ENCODE measurements at places on chromosomes 6 and 20.

- DNase-seq, result no peak
Measured at GRCh38 chr6:20789162-20789561, 254.9 kb downstream of the CDKAL1 start.

GRCh38 chr6:93218096-93218495 lies 201.3 kb downstream of the EPHA7 start:
- no peak for DNase-seq

DNA sequence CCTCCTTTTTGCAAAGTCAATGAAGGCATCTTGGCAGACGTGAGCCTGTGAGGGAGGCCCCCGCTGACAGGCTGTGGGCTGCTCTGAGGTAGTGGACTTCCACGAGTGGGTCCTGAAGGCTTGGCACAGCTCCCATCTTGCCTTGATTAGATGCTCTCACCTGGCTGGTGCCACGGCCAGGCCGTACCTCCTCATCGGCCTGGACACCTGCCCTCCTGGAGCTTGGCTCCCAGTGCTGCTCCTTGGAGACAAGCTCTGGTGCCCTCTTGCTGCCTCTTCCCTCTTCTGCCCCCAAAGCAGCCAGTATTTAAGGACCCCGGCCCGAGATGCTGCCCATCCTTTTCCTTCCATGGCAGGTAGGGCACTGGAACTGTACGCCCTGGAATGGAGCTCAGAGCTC lies 93.5 kb downstream of the ERMARD start:
- no peak for DNase-seq

DNA sequence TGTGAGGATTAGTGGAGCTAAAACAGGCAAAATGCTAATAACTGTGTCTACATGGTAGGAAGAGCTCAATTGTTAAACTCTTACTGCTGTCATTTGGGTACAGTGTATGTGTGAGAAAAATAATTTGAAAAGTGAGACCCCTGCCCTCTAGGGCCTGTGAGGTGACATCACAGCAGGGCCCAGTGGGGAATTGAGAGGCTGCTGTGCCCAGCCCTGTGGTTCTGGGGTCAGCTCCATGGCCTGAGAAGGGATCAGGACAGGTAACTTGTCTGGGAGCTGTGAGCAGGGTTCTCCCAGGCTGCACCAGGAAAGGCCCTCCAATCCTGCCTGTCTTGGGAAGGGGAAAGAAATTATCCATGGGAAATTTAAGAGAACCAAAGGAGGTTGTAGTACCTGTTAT lies 1.3 kb downstream of the SIRPB1 start:
- no peak for DNase-seq

- no peak for DNase-seq
Measured at GRCh38 chr20:38117635-38118034, 47.4 kb downstream of the TGM2 start.

GRCh38 chr20:25237610-25238318 lies 10.1 kb upstream of the PYGB start:
- no peak for DNase-seq

DNA sequence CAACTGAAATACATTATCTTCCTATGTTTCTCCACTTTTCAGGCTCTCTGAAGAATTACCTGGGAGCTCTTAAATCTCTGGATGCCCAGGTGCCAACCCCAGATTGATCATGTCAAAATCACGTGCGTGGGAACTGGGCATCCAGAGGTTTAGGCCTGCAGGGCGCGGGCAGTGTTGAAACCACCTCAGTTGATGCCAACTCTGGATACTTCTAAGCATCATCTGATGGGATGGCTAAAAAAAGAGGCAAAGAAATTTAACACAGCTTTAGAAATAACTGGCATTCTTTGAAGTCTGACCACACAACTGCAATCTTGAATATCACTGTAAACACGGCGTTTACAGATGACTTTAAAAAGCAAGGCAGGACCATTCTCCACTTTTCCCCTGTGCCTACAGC lies 41.9 kb downstream of the PTGIS start:
- no peak for DNase-seq

DNA sequence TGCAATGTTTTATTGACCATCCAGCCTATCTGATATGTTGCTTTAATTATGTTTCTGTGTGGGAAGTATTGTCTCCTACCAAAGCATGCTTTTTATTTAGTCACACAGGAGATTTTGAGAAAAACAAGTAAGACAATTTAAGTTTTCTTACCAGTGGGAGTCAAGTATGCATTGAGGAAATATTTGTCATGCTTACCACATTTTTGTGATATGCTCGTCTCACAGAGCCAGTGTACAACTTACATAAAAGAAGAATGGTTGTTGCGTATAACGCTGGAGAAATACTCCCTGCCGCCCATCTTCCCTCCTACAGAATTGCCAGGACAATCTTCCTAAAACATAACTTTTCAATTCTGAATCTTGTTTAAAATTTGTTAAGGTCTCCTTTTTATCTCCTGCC lies 37.1 kb upstream of the FILIP1 start:
- DNase-seq, result no peak

DNA sequence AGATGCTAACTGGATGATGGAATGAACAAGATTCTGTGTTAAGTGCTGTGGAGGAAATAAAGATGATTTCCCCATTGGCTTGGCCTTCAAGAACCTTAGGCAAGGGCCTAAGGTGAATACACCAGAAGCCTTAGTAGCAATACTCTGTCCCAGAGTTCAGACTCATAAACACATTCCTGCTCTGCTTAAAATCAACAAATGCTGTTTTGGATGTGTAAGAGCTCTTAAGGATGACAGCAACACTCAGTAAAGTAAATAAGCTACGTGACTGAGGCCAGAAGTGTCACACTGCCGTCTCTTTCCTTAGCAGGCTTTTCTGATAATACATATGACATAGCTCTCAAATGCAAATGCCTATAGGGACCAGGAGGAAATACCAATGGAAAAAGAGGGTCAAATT lies 90.6 kb downstream of the EYA2 start:
- no peak for DNase-seq

GRCh38 chr6:37819802-37820717 lies 533 bp downstream of the ZFAND3 start:
- DNase-seq, result peak; percentile 70

DNA sequence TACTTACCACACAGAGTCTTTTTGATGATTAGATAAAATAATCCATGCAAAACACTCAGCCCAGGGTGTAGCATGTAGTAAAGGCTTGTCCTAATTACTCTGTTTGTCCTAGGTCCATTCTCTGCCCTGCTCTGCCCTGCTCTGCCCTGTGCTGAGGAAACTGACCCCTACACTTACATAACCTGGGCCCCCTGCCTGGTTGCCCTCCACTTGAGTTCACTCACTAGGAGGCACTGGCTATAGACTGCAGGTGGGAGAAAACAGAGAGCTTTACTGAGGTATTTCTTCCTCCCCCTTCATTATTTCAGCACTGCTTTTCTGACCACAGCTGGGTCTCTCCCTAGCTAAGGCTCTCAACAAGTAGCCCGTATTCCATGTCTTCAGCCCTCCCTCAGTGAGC lies 70.9 kb upstream of the TBX18 start:
- no peak for DNase-seq

- no peak for DNase-seq
Measured at GRCh38 chr6:150361876-150362275, 6.9 kb upstream of the IYD start.

DNA sequence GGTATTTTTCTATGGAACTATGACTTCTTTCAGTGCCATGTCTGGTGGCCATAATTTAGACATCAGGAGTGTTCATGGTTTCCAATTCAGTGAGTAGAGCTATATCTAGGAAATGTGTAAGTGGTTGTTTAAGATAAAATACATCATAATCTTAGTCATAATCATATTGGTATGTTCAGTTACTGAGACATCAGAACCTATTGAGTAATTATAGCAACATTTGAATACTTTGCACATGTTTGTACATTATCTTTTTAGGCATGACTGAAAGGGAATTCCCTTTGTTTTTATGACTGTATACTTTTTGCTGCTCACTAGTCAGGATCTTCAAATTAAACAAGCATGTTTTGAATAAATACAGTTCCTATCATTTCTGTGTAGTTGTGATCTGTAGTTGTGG lies 64.0 kb downstream of the STXBP5 start:
- no peak for DNase-seq

DNA sequence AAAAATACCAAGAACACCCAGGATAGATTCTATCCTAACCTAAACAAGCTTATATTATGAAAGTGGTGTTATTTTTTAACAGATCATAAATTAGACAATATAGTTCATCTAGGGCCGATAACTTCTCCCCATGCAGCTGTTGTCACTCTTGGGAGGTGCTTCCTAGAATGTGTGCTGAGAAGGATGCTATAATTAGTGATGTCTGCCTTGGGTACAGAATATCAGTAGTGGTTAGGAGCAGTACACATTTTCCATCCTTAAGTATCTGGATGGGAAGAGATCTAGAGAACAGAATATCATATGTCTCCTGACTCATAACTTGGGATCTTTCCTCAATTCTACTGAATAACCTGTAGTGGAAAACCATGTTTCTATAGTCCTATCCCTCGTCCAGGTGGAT lies 214.5 kb downstream of the BCKDHB start:
- DNase-seq, result no peak

GRCh38 chr6:723540-723939 lies 30.6 kb upstream of the EXOC2 start:
- DNase-seq, result no peak

- DNase-seq, result no peak
Measured at GRCh38 chr6:86756640-86757229, 180.6 kb upstream of the HTR1E start.

GRCh38 chr6:116629563-116629981 lies 13.3 kb downstream of the RSPH4A start:
- peak; percentile 34 for DNase-seq

GRCh38 chr20:62216636-62217566 lies 3.2 kb downstream of the HRH3 start:
- DNase-seq, result no peak

- DNase-seq, result no peak
Measured at GRCh38 chr6:119128252-119128912, 49.9 kb upstream of the FAM184A start.

- no peak for DNase-seq
Measured at GRCh38 chr20:44541992-44542391, 20.1 kb upstream of the SERINC3 start.

DNA sequence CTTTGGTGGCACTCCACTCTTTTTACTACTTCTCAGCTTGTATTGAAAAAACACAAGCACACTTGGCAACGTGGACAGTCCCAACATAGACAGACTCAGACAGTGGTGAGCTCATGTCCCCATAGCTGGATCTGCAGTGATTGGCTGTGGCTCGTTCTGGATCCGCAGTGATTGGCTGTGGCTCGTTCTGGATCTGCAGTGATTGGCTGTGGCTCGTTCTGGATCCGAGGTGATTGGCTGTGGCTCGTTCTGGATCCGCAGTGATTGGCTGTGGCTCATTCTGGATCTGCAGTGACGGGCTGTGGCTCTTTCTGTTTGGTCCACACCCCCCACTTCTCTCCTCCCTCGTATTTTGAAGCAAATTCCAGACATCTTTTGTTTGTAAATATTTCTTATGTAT lies 28.0 kb downstream of the OSBPL2 start:
- DNase-seq, result no peak

DNA sequence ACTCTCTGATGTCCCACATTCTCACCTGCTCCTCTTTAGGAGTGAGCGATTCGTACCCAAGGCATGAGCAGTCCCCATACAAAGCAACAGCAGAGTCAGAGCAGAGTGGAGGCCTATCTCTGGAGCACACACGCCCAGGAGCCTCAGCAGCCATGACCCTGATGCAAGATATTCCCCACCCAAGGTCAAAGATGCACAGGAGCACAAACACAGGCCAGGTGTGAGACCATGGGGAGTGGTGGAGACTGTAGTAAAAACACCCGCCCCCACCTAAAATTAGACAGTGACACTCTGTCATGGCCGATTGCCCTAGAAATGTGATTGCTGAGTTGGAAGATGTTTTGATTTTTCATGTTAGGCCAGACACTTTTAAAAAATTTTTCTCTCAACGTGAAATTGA lies 21.4 kb downstream of the RRBP1 start:
- DNase-seq, result no peak

- DNase-seq, result no peak
Measured at GRCh38 chr6:142953373-142954273, 8.6 kb upstream of the HIVEP2 start.

GRCh38 chr20:43751167-43752050 lies 24.6 kb upstream of the GTSF1L start:
- peak; percentile 35 for DNase-seq

GRCh38 chr6:161233986-161234661 lies 39.7 kb downstream of the AGPAT4 start:
- DNase-seq, result no peak

GRCh38 chr6:45586216-45587171 lies 208.8 kb upstream of the SUPT3H start:
- DNase-seq, result peak; percentile 24

DNA sequence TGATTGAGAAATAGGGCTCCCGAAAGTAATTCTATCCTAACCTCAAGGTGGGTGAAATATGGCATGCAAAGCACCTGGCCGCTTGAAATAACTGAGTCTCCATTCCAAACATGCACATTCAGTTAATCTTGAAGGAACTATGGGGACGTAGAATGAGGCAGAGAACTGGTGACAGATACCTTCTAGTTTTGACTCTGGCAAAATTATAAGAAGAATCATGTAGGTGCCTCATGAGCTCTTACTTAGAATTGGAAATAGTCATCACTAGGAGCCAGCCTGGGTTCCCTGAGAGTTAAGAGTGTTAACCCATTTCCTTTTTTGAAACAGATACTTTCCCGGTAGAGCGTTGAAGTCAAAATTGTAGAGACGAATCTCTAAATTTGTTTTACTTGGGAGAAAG lies 49.3 kb downstream of the RPF2 start:
- DNase-seq, result no peak

DNA sequence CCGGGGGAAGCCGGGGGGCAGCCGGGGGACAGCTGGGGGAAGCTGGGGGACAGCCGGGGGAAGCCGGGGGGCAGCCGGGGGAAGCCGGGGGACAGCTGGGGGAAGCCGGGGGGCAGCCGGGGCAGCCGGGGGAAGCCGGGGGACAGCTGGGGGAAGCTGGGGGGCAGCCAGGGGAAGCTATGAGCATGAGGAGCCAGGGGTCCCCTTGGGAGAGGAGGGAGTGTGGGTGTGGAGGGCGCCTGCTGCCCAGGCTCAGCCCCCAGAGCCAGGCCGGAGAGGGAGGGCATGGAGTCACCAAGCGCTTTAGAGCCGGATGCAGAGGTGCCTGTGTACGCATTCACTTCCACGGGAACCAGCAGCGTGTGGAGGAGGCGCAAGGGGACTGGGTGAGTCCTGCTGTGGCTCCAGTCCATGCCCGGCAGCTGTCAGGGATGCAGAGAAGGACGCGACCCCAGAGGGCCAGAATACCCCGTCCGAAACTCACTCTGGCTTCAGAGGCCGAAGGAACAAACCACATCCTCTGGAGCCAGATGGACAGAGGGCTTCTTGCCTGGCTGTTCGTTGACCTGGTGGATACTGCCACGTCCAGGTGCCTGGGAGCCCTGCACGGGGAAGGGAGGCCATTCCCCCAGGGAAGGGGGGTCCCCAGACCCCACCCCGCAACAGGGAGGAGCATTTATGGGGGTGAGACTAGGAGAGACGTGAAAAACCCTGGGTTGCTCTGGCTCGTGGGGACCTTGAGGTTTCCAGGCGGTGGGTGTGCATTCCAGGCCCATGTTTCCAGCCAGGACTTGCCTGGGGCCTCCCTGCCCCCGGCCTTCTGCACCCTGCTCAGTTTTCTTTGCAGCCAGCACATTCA lies 26.5 kb upstream of the DACT2 start:
- no peak for DNase-seq
